M059J (cell line): ENCODE measurements at places on chromosomes 1 and 21.

- DNase-seq, result peak; percentile 60
Observed at GRCh38 chr1:166189126-166189525, 22.3 kb upstream of the FAM78B start.

DNA sequence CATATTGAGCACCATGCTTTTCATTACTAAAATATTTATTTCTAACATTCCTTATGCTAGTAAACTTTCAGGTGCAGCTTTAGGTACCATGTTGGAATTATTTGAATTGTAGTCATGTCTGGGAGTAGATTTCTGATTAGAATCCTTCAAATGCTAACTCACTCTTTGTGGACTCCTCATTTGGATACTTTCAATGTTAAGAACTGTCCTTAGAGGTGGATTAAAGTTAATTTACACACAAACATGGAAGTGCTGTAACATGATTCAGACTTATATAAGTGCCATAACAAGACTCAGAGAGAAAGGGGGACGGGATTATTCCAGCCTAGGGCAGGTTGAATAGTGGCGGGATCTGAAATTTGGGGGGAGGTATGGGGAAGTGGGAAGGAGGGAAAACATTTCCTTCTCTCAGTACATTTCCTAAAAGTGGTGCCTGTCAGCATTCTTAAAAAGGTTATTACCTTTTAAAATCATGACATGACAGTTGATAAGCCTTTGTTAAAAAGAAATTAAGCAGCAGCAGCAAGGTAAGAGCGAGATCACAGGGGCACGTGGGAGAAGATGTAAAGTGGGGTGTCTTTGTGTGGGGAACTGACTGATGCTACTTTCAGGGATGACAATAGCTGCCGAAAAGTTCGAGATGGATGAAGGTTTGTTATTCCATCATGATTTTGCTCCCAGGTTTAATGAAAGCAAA lies 44.4 kb downstream of the HHAT start:
- no peak for DNase-seq

- peak; percentile 13 for DNase-seq
Observed at GRCh38 chr21:32717851-32718316, 9.9 kb downstream of the SYNJ1 start.

DNA sequence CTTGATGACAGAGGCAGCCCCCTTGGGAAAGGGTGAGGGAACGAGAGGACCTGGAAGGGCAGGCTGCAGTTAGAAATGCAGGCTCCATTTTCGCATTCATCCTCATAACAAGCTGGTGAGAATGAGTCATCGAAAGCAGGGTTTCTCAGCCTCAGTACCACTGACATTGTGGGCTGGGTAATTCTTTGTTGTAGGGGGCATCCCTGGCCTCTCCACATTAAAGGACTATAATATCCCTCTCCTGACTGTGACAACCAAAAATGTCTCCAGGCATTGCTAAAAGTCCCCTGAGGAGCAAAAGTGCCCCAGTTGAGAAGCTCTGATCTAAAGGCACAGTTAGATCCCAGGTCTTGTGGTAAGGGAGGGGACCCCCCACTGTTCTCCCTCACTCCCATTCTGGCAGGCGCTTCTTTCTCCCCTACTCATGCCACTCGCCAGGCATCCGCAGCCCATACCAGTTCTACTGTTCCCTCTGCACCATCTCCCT lies 20.4 kb downstream of the KCNN3 start:
- DNase-seq, result peak; percentile 14

DNA sequence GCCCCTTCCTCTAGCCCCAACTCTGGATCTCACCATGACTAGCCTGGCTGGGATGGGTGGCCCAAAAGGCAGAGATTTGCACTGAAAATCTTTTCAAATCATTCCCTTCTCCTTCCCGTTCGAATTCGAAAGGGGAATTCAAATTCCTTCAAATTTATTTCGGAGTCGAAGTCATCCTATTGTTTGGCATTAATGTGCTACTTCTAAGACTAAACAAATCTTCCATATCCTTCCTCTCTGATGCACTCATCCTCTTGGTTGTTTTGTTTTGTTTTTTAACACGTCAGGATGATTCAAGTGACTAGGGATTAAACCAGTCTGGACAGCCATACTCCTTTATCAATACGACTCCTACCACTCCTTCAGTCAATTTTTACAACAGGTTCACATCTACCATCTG lies 95.5 kb upstream of the SGIP1 start:
- peak; percentile 20 for DNase-seq
